NCI-H524 (cell line): ENCODE measurements at places on chromosomes 12 and 14.

DNA sequence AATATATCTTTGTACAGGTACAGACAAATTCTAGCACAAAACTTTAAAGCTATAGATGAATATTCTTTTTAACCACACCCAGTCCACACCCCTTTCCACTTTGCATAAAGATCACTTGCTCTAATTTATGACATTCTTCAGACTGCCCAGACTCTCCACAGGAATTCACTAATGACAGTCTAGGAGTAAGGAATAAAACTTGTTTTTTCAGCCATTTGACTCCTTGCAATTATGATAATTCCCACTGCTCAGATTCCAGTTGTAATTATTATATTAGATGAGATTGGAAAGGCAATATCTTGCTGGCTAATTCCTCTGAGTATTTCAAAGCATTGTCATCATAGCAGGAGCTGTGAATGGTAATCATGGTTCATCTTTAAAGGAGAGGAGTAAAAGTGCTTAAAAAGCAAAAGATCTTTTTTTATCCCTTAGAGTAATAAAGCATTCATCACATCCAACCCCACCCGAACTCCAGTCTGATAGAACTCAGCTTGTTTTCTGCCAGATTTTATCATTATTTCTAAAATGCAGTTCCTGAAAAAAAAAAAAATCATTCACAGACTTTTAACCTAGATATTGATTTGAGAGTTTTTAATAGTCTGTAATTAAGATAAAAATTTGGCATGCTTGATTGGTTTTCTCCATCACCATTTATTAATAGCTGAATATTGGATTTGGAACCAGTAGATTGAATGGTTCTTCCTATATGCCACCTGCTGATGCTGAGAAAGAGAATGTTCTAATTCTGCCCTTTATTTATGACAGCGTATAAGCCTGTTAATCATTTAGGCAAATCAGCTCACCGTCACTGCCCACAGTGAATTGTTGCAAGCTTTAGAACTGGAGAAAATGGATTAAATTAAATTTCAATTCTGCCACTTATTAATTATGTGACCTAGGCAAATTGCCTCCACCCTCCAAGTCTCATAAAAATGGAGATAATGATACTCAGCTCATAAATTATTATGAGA is 93.9 kb upstream of the RASSF8 start:
- DNase-seq, result no peak

DNA sequence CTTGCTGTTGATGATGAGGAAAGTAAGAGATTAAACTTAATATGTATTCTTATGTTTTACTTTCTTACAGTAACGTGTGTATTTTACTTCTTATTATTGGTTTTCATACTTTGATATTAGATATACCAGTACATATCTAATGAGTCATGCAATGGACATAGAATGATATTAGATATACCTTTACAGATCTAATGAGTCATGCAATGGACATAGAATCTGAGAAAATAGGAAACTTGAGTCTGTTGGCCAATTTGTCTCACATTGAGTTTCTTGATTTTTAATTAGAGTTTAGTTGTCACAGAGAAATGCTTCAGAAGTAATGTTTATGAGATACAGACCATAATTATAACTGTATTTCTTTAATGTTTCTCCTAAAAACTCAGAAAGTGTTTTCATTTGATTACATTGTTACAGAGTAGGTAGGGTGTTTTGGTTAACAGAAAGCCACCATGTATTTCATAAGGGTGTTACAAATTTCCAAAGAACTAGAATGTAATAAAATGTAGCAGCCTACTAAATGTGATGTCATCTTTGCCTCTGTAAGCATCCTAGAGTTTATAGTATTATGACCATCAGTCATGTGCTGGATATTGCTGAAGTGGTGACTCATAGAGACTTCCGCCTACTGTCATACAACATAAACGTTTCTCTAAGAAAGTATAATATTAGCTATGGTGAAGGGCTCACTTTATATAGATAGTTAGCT is 3.0 kb downstream of the GAS2L3 start:
- no peak for DNase-seq

GRCh38 chr14:51884086-51884927 is 23.9 kb downstream of the GNG2 start:
- DNase-seq, result peak; percentile 29

- no peak for DNase-seq
These were observed 1004.2 kb upstream of the SEL1L start for GRCh38 chr14:82537831-82538230.

- no peak for DNase-seq
These were observed 724.6 kb upstream of the TMEM132C start for GRCh38 chr12:127542391-127542790.

DNA sequence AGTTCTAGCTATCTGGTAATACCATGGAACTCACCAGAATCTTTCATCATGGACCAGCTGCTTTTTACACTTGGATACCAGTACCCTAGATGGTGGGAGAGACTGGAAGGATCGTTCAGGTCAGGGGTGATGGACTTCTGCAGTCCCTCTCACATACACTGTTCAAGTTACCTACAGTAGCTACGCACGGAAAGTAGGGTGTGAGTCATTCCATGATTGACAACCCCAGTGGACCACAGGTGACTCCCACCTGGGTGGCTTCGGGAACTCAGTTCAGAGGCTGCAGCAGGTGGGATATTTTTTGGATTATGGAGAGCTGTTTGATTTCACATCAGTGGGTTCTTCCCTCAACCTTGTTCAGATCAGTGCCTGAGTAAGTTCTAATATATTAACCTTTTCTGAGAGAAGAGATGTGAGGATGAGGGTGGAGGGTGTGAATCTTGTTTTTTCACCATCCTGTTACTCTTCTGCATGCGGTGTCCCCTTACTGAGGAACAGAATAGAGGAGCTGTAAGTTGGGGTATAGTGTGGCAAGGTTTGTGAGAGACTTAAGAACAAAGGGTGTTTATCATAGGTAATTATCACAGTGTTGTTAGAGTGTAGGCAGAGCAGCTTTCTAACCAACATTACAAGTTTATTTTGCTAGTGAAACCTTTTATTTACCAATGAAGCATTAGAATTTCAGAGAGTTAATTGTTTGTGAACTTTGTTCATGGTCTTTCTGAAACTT is 39.6 kb downstream of the PRKCH start:
- no peak for DNase-seq
